Stimulated activated CD4-positive, alpha-beta T cell treated with anti-CD3 and anti-CD28 coated beads, Interleukin-2, amount 100 ng/mL, for 24 hours (primary cell): ENCODE measurements at places on chromosomes 16 and 17.

DNA sequence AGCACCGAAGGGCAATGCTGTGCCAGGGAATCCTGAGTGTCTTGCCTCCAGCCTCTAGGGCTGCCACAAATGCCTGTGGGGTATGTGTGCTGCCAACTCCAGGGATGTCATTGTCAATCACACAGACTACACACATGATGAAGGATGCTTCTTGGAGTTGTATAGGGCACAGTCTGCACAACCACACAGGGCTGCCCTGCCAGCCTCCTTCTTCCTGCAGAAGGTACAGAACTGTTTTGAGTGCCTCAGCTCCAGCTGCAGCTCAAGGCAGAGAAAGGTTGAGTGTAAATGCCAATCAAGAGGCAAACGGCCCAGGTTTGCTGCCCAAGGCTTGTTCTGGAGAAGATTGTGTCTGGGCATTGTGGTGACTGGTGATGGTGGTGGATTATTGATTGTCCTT, 15.6 kb downstream of the SCNN1B start:
- no peak for DNase-seq

DNA sequence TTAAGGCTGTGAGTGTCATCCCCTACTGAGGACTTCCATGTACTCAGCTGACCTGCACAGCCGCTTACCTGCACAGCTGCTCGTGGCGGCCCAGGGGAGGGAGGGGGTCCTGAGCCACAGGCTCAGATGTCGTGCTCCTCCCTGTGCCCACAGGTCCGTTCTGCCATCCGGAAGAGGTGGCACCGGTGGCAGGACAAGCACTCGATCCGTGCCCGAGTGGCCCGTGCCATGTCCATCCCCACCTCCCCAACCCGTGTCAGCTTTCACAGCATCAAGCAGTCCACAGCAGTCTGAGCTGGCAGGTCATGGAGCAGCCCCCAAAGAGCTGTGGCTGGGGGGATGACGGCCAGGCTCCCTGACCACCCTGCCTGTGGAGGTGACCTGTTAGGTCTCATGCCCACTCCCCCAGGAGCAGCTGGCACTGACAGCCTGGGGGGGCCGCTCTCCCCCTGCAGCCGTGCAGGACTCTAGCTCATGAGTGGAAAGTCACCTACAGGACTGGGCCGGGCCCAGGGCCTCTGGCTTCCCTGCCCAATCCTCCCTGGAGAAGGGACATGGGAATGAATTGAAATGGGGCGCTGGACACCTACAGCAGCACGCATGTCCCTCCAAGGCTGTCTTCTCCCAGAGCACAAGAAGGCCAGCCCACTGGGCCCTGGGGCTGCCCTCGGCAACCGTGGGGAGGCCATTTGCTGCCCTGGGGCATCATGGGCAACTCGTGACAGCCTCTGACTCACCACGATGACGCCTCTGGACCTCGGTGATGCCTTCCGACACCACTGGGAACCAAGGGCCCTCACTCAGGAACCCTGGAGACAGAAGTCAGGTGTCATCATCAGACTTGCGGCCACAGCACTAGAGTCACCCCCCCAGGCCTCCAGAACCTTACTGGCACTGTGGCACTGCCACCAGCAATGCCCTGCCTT, 9.9 kb upstream of the SPPL2C start:
- no peak for DNase-seq

DNA sequence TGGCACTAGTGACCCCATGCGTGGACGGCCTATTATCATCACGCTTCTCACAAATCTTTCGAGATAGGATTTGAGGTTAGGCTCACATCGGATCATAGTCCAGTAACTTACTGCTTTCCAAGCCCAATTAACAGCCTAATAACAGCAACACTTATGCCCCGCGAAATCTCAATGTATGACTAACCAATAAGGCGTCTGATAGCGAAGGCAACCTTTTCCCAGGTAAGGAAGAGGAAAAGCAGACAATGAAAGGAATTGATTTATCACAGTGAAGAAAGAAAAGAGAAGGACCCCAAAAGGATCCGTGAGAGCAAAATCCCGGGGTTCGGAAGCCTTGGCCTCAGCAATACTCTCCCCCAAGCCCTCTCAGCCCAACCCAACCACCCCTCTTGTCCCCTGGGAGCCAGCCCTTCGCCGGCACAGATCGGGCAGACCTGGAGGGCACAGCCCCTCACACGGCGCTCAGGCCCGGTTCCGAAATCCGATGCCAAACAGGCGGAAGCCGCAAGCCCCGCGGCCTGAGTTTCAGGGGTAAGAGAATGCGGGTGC, 534 bp downstream of the GPATCH8 start:
- no peak for DNase-seq

- no peak for DNase-seq
Measured at GRCh38 chr16:8087597-8088289, 502.6 kb downstream of the TMEM114 start.

GRCh38 chr17:48546137-48546923, 1.4 kb upstream of the HOXB2 start:
- no peak for DNase-seq

DNA sequence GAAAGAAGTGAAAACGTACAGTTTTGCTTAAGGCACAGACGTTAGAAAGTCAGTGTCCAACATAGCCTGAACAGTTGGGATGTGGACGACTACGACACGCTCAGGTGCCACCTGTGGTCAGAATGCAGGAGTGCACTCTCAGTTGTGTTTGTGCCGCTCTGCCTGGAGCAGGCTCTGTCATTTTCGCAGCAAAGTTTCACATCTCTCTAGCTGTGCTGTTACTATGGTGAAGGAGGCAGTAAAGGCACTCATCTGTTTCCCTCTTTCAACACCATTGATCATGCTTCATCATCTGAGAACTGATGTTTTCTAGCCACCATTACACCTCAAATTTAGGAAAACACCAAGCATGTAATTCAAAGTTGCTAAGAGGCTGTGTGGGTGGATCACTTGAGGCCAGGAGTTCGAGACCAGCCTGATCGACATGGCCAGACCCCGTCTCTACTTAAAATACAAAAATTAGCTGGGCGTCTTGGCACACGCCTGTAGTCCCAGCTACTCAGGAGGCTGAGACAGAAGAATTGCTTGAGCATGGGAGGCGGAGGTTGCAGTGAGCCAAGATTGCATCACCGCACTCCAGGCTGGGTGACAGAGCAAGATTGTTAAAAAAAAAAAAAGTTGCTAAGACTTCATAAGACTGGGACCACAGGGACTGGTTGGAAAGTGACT, 44.9 kb upstream of the DNAJA2 start:
- peak; percentile 38 for DNase-seq

GRCh38 chr16:48536614-48537200, 73.3 kb downstream of the N4BP1 start:
- no peak for DNase-seq

DNA sequence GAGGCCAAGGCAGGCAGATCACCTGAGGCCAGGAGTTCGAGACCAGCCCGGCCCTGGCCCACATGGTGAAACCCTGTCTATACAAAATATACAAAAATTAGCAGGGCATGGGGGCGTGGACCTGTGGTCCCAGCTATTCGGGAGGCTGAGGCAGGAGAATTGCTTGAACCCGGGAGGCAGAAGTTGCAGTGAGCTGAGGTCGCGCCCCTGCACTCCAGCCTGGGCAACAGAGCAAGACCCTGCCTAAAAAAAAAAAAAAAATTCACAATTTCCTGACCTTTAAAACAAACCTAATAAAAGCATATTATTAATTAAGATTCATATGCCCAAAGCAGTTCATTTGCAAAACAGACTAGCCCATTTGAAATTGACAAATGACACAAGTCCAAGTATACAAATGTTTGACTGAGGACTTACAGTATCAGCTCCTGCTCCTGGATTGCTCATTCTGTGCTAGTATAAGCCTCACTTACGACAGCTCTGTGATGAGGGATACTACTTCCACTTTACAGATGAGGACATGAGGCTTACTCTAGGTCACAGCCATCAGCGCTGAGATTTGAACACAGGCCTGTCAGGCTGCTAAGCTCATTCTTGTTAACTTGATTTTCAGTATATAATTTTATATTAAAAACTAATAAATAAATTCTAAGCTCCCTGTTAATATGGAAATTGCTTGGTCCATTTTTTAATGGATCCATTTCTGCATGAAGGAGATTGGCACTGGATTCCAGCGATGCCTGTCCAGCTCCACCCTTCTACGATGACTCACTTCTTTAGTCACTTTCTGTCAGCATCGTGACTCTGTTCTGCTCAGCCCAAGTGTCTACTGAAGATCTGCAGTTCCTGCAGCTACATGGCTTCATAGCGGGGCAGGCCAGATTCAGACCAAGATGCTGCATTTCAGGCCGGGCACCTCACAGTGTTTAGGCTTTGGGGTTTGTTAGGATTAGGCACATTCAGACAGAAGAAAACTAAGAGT, 88.2 kb downstream of the WDR59 start:
- no peak for DNase-seq

GRCh38 chr17:58309918-58310259, 18.7 kb downstream of the TSPOAP1 start:
- DNase-seq, result no peak

DNA sequence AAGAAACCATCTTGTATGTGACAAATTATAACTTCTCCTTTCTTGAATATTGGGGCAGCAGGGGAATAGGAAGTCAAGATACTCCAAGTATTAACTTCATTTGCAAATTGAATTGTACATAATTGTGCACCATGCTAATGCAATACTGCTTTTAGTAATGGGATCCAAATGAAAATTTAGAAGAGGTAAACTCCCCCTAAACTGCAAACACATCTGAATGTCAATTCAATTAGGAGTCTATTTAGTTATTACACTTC, 4.5 kb downstream of the STAT5B start:
- no peak for DNase-seq
